Hindlimb muscle (tissue), 1 donor: ENCODE measurements at places on chromosomes 6 and 20.

GRCh38 chr20:17627101-17627955 lies 54.7 kb downstream of the RRBP1 start:
- no peak for DNase-seq

GRCh38 chr6:133954657-133955576 lies 1.9 kb downstream of the TBPL1 start:
- DNase-seq = no peak

DNA sequence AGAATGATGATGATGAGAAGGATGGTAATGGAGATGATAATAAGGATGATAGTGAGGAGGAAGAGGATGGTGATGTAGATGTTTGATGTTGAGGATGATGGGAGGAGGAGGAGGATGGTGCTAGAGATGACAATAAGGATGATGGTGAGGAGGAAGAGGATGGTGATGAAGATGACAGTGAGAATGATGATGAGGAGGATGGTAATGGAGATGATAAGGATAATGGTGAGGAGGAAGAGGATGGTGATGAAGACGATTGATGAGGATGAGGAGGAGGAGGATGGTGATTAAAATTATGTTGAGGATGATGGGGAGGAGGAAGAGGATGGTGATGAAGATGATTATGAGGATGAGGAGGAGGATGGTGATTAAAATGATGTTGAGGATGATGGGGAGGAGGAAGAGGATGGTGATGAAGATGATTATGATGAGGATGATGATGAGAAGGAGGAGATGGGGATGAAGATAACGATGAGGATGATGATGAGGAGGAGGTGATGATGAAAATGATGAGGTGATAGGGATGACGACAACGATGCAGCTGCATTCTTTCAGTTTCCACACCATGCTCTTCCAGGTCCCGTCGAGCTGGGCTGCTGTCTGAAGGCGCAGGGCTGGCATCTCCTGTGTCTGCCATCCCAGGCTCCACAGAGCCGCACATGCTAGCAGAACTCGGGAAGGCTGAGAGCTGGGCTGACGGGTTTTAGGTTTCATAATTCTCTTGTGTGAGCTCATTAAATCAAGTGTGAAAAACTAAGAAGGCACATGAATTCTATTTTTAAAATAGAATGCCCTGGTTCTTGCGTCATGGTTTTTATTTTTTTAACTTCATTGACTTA lies 274.9 kb downstream of the SMOC2 start:
- no peak for DNase-seq

DNA sequence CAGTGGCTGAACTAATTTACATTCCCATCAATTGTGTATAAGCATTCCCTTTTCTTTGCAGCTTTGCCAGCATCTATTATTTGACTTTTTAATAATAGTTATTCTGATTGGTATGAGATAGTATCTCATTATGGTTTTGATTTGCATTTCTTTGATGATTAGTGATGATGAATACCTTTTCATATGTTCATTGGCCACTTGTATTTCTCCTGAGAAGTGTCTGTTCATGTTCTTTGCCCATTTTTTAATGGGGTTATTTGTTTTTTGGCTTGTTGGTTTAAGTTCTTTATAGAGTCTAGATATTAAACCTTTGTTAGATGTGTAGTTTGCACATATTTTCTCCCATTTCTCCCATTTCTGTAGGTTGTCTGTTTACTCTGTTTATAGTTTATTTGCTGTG lies 16.6 kb downstream of the CENPW start:
- DNase-seq = no peak

- DNase-seq = no peak
Measured at GRCh38 chr6:165508321-165508869, 154.6 kb downstream of the PDE10A start.

GRCh38 chr6:1593286-1593957 lies 16.3 kb upstream of the FOXC1 start:
- DNase-seq = no peak

- no peak for DNase-seq
Measured at GRCh38 chr6:5325173-5325572, 63.9 kb downstream of the FARS2 start.

GRCh38 chr6:152050451-152051195 lies 243.1 kb downstream of the ESR1 start:
- no peak for DNase-seq

DNA sequence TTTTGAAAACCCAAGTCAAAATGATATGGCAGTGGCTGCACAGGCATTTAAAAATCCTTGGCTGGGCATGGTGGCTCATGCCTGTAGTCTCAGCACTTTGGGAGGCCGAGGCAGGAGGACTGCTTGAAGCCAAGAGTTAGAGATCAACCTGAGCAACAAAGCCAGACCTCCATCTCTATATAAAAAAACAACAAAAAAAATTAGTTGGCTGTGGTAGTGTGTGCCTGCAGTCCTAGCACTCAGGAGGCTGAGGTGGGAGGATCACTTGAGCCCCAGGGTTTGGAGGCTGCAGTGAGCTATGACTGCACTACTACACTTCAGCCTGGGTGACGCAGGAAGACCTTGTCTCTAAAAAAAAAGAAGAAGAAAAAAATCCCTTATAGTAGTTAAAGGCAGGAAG lies 142.9 kb downstream of the MYB start:
- DNase-seq = no peak

DNA sequence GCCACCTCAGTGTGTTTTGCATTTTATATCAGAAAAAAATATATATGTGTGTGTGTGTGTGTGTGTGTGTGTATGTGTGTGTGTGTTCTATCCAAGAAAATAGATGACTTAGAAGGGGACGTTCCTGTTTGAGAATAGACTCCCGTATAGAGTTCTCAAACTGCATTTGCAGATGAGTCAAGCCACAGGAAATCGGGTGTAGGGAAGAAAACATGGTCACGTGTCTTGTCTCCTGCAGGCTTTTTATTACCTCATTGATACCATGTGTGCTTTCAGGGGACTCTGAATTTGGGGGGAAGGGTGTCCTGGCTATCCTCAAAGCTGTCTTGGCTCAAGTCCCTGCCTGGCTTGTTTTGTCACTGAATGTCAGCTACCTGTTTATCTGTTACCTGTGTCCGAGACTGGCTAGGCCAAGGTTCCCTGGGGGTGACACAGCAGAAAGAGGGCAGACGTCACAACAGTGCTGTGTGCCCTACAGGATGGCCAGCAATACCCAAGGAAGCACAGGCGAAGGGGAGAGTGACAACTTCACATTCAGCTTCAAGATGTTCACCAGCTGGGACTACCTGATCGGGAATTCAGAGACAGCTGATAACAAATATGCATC lies 55.7 kb upstream of the NOP56 start:
- no peak for DNase-seq

DNA sequence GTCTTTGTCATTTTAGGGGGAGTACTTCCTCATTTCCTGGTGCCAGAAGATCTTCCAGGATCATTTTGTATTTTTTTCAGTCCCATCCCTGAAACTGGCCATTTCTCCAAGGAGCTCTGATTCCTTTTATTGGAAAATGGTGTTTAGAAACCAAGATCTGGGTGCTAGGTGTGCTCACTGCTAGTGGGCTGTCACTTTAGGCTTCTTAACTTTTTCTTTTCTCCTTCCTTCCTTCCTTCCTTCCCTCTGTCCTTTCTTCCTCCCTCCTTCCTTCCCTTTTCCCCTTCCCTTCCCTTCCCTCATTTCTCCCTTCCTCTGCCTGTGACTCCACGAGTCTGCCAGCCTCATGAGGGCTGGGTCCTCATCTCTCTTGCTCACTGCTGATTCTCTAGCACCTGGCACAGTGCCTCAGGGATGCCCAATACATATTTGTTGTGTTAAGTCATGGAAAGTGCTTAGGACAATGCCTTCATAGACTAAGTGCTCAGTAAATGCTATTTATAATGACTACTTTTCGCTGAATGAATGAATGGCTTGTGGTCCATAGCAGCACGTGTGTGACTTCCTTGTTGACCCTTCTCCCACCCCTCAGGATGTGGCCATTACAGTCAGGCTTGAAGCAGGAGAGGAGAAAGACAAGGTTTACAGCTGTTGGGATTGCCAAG lies 36.9 kb downstream of the APCDD1L start:
- DNase-seq = no peak

DNA sequence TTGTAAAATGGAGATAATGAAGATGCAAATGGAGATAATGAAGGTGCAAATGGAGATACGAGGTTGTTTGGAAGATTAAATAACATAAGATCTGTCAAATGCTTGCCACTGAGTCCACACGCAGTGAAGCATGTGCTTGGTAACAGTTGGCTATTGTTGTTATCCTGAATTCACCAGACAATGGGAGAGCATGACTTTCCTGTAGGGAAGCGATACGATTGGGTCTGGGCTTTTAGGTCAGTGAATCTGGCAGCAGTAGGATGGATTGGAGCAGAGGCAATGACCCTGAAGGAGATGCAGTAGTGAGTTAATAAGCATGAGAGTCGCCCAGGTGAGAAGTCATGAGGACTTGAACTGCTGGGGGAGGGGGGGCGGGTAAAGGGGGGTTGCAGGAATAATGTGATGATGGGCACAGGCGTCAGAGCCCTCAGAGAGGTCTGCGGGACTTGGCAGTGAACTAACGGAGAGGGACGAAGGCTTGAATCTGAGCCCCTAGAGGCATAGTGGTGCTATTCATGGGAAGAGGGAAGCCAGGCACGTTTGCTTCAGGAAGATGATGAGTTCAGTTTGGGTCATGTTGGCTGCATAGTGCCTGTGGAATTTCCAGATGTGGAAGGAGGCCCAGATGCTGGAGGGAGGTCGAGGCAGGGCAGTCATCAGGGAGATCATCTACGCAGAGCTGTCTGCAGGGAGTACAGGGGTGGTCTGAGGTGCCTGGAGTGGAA lies 55.4 kb downstream of the ZDHHC14 start:
- DNase-seq = no peak

DNA sequence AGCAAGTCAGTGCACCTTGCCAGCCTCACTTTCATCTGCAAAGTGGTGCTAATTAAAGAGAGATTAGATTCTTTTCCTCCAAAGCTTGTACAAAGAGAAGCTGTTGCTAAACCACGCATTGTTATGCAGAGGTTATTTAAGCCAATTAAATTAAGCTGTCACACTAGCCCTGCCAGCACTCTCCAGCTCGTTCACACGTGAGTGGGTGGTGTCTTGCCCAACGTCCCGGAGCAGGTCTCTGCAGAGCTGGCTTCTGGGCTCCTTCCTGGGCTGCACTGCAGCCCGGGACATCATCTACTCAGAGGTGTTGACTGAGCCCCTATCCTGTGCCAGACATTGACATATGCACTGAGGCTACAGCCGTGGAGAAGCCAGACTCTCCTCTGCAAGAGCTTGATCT lies 401.6 kb upstream of the SULF2 start:
- DNase-seq = no peak

- no peak for DNase-seq
Measured at GRCh38 chr6:144216668-144217218, 66.4 kb downstream of the STX11 start.

GRCh38 chr6:22007469-22007868 lies 289.4 kb downstream of the PRL start:
- DNase-seq = no peak

DNA sequence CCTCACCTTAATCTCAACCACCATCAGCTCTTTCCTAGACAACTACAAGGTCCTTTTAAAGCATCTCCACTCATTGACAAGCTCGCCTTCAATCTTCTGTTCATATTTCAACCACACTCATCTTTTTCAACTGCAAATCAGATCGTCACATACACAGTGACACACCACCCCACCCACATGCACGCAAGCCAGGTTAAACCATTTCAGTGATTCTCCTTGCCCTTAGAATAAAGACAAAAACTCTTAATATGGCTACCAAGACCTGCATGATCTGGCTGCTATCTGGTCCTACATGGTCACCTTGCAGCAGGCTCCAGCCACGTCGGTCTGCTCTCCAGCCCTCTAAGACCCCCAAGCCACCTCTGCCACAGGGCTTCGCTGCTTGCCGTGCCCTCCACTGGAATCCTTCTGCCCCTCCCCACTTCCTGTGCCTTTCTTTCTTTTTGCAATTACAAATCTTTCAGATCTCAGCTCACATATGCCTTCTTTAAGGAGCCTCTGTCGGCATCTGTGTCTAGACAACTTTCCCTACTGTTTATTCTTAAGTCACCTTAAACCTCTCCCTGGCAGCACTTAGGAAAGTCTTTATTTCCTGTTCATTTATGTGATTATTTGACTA lies 507.3 kb upstream of the ARID1B start:
- no peak for DNase-seq

- no peak for DNase-seq
Measured at GRCh38 chr6:154890874-154891273, 104.2 kb upstream of the TIAM2 start.

DNA sequence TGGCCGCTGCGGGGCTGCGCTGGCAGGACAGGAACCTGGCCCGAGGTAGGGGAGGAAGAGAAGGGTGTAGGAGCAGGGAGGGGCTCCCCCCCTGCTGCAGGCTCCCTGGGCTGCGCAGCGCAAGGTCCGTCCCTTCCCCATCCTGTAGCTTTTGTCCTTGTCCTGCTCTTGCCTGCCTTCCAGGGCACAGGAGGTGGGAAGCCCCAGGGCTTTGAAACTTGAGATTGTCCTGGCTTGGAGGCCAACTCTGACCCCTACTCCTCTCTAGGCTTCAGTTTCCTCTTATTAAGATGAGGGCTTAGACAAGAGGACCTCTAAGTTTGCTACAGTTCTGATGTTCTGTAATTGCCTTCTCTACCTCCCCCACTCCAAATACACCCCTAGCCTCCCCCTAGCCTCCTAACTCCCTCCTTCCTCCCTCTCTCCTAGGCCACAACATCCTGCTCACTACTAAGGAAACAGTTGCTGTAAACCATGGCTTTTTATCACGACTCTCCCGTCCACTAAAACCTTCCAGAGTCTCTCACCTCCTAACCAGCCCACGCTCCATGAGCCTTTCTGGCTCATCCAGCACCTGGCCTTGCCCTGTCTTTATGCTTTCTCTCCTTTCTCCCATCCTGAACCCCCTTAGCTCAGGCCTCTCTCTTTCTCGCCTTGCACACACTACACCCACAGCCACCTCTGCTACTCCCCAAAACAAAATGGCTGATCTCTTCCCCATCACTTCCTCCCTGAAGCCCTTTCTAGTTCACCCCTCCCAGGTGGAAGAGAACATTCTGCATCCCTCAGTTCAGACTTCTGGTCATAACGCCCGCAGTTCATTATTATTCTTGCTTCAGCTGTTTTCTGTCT lies 10.2 kb downstream of the UNC5CL start:
- DNase-seq = peak; percentile 26

DNA sequence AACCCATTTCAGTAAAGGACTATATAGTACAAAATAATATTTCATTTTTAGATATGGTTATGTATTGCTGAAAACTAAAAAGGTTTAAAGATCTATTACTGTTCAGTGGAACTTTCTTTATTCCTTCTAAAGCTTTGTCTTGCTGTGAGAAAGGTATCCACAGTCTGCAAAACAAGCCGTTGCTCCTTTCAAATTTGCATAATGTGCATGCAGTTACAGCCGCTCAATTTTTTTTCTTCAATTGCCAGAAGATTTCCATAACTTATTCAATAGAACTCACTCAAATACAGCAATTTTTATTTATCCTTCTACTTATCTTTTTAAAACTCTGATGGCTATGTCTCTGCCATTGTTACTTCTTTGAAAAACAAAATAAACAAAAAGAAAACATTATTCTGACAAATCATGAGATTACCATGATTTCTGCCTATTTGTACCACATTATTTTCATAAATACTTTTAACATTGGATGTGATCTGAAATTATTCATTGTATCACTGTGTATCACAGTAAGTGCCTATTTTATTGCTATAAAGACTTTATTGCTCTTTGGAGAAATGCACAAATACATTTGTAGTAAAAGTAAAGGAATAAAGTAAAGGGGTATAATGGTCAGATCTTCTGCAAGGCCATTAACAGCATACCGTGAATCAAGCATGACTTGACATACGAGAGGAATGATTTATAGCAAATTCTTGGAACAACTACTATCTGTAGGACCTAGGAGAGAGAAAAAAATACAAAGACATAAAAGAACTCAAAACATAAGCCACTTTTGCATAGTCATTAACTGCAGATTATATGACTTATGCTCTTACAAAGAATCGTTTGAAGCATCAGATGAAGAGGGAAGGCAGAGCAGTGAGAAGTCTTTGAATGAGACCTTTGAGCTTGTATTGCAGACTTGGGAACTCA lies 29.6 kb upstream of the HBS1L start:
- no peak for DNase-seq
